PC-9 (cell line): ENCODE measurements at places on chromosomes 1 and 21. TPM values are rescaled to one million over a fixed set of nuclear protein-coding genes. Genes with fewer than 3 reads are reported as not detected.

Gene SH3D21
- 18.3 and 25.9 TPM in 2 replicates for total RNA-seq

Gene FCER1G
- 1.3 TPM in 1 of 2 replicates, not detected in the other for total RNA-seq

Gene SLC25A34
- 1.4 and 1.7 TPM in 2 replicates for total RNA-seq

Gene ARTN
- 17.4 and 33.6 TPM in 2 replicates for total RNA-seq

Gene GPR89B
- 13.6 and 15.9 TPM in 2 replicates for total RNA-seq

Gene MAP3K7CL
- total RNA-seq: 0.37 and 0.50 TPM in 2 replicates

DNA sequence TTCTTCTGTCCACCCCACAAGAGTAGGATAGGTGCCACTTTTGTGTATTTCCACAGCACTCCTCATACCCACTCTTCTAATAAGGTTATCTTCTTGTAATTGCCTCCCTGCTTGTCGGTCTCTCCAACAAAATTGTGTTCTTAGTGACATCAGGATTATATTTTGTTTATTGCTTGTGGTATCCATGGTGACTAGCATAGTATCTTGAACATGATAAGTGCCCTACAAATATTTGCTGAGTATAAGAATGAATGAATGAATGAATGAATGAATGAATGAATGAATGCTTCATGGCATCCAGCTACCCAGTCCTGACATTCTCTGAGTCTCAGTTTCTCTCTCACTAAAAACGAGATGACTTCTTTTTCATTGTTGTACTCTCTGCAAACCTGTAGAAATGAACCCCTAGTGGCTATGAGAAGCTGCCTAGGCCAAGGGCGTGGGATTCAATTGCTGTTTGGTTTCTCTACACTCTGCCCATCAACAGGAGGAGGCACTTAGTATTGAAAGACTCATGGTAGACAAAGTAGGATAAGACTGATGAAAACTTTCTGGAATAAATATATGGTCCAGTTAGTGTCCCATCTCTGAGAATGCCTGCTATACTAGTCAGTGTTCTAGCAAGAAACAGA lies 121.0 kb downstream of the TMEM53 start:
- DNase-seq: no peak
- no peak overlapping the region; the same call in 1 of the 2 replicates for H3K4me3 ChIP-seq
- H3K4me1 ChIP-seq: peaks cover 32% of the 10 kb centered on the region
- H3K36me3 ChIP-seq: no peaks in the 10 kb centered on the region

GRCh38 chr1:63966016-63966415 lies 192.2 kb downstream of the ROR1 start:
- no peak for DNase-seq
- no peak overlapping the region for H3K27ac ChIP-seq
- H3K4me3 ChIP-seq: no peak overlapping the region
- peaks cover 27% of the 10 kb centered on the region for H3K4me1 ChIP-seq
- H3K27me3 ChIP-seq: no peaks in the 10 kb centered on the region
- H3K36me3 ChIP-seq: no peaks in the 10 kb centered on the region

DNA sequence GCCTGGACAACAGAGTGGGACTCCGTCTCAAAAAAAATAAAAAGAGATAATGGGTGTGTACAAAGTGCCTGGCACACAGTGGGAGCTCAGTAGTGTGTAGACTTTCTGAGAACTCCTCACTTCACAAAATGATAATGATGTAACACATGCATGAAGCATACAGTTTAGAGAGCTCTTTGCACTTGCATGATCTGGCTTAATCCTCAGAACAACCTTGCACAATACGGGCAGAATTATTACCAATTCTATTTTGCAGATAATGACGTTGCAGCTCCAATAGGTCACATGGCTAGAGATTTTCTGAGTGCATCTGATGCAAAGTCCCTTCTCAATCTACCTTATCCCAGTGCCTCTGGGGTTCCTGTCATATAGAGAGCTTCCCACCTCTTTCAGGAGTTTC lies 71.4 kb downstream of the CD247 start:
- DNase-seq: no peak
- no peaks in the 10 kb centered on the region for H3K36me3 ChIP-seq
- H3K27me3 ChIP-seq: no peaks in the 10 kb centered on the region
- H3K27ac ChIP-seq: peak overlapping the region; percentile 76
- H3K4me1 ChIP-seq: peaks cover 23% of the 10 kb centered on the region
- H3K4me3 ChIP-seq: peak overlapping the region; percentile 33; the same call in 1 of the 2 replicates

DNA sequence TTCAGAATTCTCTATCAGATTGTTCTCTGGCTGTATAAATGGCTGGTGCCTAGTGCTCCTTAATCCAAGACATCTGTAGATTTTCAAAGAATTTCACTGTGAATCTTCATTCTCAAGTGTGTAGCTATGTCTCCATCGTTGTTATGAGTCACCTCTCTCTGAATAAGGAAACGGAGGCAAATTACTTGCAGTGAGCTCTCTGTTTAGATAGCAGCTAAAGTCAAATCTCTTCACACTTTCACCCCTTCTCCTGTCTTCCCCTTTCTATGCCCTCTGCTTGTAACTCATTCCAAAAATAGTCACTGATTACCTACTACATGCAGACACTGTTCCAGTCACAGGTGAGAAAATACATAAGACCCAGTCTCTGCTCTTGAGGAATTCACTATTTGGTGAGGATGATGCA lies 39.7 kb downstream of the CHML start:
- no peaks in the 10 kb centered on the region for H3K27me3 ChIP-seq
- no peak for DNase-seq
- H3K4me3 ChIP-seq: no peak overlapping the region
- no peaks in the 10 kb centered on the region for H3K4me1 ChIP-seq
- peaks cover 28% of the 10 kb centered on the region for H3K36me3 ChIP-seq

DNA sequence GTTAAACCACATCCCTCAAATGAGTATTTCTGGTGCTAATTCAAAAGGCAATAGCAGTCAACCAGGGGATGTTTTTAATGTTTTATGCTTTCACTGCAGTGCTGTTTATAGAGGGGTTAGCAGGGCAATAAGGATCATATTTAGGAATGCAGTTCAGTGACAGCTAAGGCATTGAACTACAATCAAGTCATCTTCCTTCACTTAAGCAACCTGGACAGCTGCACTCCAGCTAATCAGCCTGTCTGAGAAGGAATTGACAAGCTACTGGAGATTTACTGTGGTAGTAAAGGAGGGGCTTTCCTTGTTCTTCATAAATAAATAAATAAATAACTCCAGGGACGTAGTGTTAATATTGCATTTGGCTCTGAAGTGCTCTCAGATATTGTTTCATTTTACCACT lies 93.9 kb downstream of the DAB1 start:
- peaks cover 8% of the 10 kb centered on the region for H3K27me3 ChIP-seq
- H3K4me1 ChIP-seq: no peaks in the 10 kb centered on the region
- H3K36me3 ChIP-seq: no peaks in the 10 kb centered on the region
- no peak for DNase-seq

DNA sequence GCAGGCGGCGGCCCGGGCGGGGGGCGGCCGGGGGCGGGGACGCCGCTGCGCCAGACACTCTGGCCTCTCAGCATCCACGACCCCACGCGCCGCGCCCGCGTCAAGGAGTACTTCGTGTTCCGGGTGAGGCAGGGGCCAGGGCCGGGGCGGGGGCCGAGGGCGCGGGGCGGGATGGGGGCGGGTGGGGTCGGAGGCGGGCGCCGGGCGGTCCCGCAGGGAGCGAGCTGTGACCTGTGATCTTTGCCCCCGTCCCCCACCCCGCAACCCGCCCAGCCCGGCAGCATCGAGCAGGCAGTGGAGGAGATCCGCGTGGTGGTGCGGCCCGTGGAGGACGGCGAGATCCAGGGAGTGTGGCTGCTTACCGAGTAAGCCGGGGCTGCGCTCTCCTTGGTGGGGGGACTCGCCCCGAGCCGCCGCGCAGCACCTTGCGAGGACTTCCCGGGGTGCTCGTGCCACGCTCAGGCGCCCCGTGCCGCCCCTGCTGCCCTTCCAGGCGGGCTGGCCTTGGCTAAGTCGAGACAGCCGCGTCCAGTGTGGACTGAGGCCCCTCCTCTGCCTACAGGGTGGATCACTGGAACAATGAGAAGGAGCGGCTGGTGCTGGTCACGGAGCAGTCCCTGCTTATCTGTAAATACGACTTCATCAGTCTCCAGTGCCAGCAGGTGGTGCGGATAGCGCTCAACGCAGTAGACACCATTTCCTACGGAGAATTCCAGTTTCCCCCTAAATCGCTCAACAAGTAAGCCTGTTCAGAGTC lies 514 bp downstream of the TPRG1L start:
- H3K36me3 ChIP-seq: no peaks in the 10 kb centered on the region
- peak overlapping the region; percentile 99 for H3K4me3 ChIP-seq
- H3K4me1 ChIP-seq: peaks cover 20% of the 10 kb centered on the region
- no peak overlapping the region for H3K27ac ChIP-seq
- DNase-seq: peak; percentile 45

DNA sequence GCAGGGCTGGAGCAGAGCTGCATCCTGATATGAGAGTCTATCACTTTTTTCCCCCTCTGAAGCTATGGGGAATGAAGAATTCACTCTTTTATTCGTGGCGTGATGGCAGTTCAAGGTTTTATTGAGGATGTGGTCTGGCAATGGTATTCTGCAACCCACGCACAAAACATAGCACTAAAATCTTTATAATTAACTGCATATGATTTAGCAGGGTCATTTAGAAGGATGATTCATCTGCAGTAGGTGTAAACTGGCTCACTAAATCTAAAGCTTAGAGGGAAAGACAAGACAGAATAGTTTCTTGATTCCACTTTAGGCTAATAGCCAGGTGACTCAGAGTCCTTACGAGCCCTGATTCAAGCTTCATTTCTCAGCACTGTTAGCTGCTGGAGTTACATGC lies 25.0 kb upstream of the CHRM3 start:
- no peak for DNase-seq
- no peak overlapping the region for H3K4me3 ChIP-seq
- H3K27ac ChIP-seq: no peak overlapping the region
